Karpas-422 (cell line): ENCODE measurements at places on chromosomes 5 and 9. TPM values are rescaled to one million over a fixed set of nuclear protein-coding genes. Genes with fewer than 3 reads are reported as not detected.

- no peak for DNase-seq
Observed at GRCh38 chr5:137375741-137376526, 123.2 kb downstream of the SPOCK1 start.

DNA sequence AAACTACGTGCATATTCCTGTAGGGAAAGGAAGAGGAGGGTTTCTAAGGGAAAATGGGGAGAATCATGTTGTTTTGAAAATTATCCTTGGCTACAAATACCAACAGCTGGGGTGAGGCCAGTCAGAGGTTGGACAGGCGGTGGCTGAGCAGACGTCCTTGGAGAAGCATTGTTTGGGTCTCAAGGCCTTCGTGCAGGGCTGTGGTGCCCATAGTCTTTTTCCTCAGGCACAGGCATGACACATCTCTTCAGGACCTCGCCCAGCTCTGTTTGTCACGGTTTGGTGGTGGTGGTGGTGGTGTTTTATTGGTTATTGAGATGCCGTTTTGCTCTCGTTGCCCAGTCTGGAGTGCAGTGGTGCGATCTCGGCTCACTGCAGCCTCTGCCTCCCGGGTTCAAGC is 27.8 kb upstream of the EGFL7 start:
- DNase-seq, result no peak

TMC1 gene
- total RNA-seq, result not detected in 2 replicates

- DNase-seq, result no peak
Observed at GRCh38 chr9:136700959-136701667, 11.3 kb upstream of the DIPK1B start.
